Tibial artery (tissue), 4 donors: ENCODE measurements at places on chromosomes 1 and 21.

GRCh38 chr1:21332554-21333311, 42.5 kb upstream of the ECE1 start:
- no peak for DNase-seq

DNA sequence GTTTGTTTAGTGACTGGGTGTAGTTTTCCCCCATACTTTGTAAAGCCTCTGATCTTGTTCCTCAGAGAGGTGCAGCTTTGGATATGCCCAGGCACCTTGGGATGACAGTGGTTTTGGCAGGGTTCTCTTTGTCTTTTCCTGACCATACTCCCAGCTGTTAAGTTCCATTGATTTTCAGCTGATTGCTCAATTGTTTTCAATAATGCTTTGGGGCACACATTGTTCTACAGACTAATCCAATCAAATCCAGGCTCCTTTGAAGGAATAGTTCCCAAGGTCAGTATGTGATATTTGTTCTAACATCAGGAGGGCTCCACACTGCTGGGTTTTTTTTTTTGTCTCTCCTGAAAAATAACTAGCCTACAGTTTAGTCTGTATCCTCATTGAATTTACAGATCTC, 24.8 kb downstream of the PPP2R5A start:
- no peak for DNase-seq

DNA sequence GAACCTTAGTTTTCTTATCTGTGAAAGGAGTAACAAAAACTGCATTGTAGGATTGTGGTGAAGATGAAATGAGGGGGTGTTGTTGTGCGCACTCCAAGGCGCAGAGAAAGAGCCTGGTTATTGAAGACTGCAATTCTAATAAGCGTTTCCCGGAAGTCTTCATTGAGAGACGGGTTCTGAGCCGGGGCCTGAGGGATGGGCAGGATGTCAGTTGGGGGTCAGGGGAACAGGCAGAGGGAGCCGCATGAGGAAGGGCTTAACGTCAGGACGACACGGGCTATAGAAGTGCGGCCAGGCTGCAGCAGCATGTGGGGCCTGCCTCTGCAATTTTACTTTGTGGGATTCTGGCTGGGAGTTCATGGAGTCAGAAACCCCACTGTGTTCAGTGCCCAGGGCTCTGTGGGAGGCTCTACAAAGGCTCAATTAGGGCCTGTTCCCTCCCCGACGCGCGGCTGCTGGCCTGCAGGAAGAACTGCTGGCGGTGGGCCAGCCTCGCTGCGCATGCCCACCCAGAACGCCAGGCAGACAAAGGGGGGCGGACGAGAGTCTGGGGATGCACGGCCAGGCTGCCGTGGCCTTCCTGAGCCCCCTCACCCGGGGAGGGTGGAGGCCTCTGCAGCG, 20.7 kb downstream of the TRIM62 start:
- no peak for DNase-seq

DNA sequence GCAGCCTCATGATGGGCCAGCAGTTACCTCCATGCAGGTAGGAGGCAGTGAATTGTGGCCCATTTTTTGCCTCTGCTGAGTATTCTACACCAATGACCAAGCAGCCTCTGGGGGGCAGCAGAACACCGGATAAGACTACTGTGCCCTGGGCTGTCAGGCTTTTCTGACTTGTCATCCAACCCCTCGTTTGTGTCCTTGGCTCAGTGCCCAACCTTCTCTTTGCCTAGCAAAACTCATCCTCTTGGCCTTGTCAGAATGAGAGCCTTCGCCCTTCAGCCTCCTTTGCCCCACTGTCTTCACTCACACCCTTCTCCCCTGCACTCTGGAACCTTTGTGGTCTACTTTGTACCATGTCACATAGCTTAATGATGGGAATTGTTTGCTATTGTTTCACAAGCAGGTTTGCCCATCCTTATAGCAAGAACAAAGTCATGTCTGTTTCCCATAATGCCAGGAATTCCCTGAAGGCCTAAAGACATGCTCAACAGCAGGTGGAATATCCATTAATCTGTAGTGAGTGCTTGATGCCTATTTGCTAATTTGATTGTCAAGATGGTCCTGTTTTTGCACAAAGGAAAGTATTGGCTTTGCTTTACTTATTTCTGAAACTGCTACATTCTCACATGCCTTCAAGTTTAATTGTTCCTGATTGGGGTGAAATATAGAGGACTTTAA, 255.9 kb downstream of the HHAT start:
- peak; percentile 78 for DNase-seq
